ENCODE measurements at places on chromosomes 13 and 19. TPM values are rescaled to one million over a fixed set of nuclear protein-coding genes. Genes with fewer than 3 reads are reported as not detected.

DNA sequence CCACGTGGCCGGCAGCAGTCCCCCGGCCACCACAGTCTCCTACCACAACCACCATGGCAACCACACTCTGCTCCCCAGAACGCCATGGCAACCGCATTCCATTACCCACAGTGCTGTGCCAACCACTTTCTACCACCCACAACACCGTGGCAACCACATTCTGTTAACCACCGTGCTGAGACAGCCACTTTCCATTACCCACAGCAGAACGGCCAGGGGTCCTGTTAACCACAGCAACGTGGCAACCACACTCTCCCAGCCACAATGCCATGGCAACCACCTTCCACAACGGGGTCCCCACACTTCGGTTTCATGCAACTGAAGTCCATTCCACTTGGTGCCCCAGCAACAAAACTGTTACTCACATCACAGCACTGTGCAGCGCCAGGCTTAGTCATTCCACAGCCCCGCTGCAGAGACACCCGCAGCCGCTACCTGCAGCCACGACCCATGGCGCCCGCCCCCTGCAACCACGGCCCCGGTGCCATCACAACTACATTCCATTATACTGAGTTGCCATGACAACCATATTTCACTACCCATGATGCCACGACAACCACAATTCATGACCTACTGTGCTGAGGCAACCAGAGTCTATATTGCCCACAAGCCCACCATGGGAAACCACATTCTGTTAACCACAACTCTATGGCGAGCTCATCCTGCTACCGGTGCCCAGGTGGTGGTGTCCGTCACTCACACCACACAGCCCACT lies 10.0 kb downstream of the DPF1 start:
- no peaks in the 10 kb centered on the region for H3K27me3 ChIP-seq
- no peak for DNase-seq
- peaks cover 2% of the 10 kb centered on the region for H3K36me3 ChIP-seq
- H3K27ac ChIP-seq, result peak overlapping the region; percentile 52
- no peak overlapping the region for H3K4me3 ChIP-seq
- H3K4me1 ChIP-seq, result peaks cover 25% of the 10 kb centered on the region

- H3K4me1 ChIP-seq, result no peaks in the 10 kb centered on the region
- DNase-seq, result no peak
- no peak overlapping the region for H3K27ac ChIP-seq
Observed at GRCh38 chr13:41111454-41111853, 21.1 kb downstream of the KBTBD6 start.

Gene ZNF136
- total RNA-seq, result 6.9 TPM

DNA sequence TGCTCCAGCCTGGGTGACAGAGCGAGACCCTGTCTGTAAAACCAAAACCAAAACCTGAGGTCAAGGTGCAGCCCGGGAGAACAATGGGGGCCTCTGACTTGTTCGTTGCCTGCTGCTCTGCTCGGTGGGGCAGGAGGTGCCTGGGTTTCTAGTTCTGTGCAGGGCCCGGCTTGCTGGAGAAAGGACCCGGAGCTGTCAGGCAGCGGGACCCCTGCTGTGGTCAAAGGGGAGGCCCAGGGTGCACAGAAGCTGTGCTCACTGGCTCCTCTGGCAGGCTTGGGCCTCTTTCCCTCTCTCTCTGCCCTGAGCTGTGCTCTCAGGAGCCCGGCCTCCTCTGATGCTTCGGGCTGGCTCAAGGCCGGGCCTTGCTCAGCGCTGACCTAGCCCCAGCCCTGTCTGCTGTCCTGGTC lies 3.5 kb downstream of the LRP3 start:
- H3K27me3 ChIP-seq, result no peaks in the 10 kb centered on the region
- no peak overlapping the region for H3K27ac ChIP-seq
- peaks cover 2% of the 10 kb centered on the region for H3K36me3 ChIP-seq
- peaks cover 8% of the 10 kb centered on the region for H3K4me1 ChIP-seq

GRCh38 chr13:18992791-18993190 lies 188.8 kb downstream of the TUBA3C start:
- H3K4me3 ChIP-seq, result no peak overlapping the region
- H3K36me3 ChIP-seq, result peaks cover 2% of the 10 kb centered on the region
- H3K4me1 ChIP-seq, result no peaks in the 10 kb centered on the region
- DNase-seq, result no peak
- H3K27me3 ChIP-seq, result no peaks in the 10 kb centered on the region

DNA sequence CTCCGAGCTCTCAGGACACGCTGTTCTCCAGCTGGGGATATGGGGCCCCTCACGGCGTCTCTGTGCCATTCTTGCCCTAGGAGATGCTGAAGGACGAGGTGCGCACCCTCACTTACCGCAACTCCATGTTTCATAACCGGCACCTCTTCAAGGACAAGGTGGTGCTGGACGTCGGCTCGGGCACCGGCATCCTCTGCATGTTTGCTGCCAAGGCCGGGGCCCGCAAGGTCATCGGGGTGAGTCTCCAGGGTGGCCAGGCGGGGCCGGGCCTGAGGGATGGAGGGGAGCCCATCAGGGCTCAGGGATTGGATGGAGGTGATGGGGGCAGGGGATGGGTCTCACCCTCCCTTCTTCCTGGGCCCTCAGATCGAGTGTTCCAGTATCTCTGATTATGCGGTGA lies 4.8 kb downstream of the PRMT1 start:
- H3K27me3 ChIP-seq, result no peaks in the 10 kb centered on the region
- no peak overlapping the region for H3K27ac ChIP-seq
- H3K4me1 ChIP-seq, result peaks cover 31% of the 10 kb centered on the region
- DNase-seq, result no peak
- peaks cover 14% of the 10 kb centered on the region for H3K36me3 ChIP-seq
- H3K4me3 ChIP-seq, result no peak overlapping the region

- no peak overlapping the region for H3K27ac ChIP-seq
- peaks cover 61% of the 10 kb centered on the region for H3K36me3 ChIP-seq
- no peak for DNase-seq
- no peaks in the 10 kb centered on the region for H3K4me1 ChIP-seq
Observed at GRCh38 chr19:56377105-56377924, 16.0 kb downstream of the ZNF582 start.

- no peaks in the 10 kb centered on the region for H3K36me3 ChIP-seq
- no peak overlapping the region for H3K27ac ChIP-seq
- no peaks in the 10 kb centered on the region for H3K4me1 ChIP-seq
- DNase-seq, result no peak
- H3K27me3 ChIP-seq, result peaks cover 10% of the 10 kb centered on the region
Observed at GRCh38 chr13:91922969-91923592, 524.7 kb downstream of the GPC5 start.

DNA sequence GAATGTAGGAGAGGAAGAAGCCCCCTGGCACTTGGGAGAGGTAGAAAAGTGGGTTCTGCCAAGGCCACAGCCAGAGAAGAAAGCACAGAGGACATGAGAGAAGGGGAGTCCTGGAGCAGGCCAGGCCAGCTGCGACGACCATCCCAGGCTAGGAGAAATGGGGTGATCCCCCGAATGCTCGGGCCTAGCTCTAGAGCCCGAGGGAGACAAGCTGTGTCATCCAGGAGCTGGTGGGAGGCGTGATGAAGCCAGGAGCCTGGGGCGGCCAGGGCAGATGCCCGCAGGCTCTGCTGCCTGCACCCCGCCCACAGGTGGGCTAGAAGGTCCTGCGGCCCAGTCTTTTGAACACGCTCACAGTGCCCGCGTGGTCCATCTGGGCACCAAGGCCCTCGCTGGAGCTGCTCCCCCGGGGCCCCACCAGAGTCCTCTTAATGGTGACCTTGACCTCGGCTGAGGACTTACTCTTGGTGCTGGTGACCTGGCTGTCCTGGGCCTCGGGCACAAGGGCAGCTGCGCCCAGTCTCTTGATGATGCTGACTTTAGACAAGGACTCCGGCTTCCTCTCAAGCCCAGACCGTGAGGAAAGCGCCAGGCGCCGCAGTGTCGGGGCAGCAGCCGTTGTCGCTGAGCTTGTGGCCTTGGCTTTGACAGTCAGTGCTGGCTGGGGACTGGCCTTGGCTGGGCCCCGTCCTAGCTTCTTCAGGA lies 26.5 kb downstream of the C19orf47 start:
- H3K27me3 ChIP-seq, result no peaks in the 10 kb centered on the region
- peaks cover 15% of the 10 kb centered on the region for H3K4me1 ChIP-seq
- H3K4me3 ChIP-seq, result no peak overlapping the region
- no peak overlapping the region for H3K27ac ChIP-seq
- peak; percentile 85 for DNase-seq
- H3K36me3 ChIP-seq, result peaks cover 43% of the 10 kb centered on the region
